ENCODE measurements at places on chromosomes 11 and 22. TPM values are rescaled to one million over a fixed set of nuclear protein-coding genes. Genes with fewer than 3 reads are reported as not detected.
A peak's percentile ranks its signal among the peaks of the same experiment; 100 is the strongest.

APOL6 gene
- 33.2 TPM for total RNA-seq

RNF215 gene
- 6.8 TPM for total RNA-seq

SYT9 gene
- 0.08 TPM for total RNA-seq

DGAT2 gene
- total RNA-seq = 1.1 TPM

GRCh38 chr11:95700471-95700817, 89.1 kb downstream of the FAM76B start:
- DNase-seq = no peak

GRCh38 chr11:123478352-123478987, 48.4 kb downstream of the GRAMD1B start:
- peak; percentile 30 for DNase-seq

DNA sequence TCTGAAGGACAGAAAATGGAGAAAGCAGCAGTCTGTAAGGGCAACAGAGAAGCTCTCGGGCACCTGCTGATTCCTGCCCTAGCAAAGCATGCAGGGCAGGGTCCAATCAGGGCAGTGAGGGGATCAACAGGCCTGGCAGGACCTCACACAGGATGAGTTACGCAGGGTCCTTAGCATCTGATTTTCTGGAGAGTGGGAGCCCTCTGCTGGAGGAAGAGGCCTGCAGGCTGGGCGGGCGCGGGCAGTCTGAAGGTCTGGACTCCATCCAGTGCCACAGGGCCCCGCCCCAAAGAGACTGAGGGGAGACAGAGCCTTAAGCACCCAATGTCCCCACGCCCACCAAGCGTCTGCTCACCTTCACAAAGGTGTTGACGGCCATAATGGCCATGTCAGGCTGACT, 28.9 kb downstream of the AP1B1 start:
- DNase-seq = no peak

DNA sequence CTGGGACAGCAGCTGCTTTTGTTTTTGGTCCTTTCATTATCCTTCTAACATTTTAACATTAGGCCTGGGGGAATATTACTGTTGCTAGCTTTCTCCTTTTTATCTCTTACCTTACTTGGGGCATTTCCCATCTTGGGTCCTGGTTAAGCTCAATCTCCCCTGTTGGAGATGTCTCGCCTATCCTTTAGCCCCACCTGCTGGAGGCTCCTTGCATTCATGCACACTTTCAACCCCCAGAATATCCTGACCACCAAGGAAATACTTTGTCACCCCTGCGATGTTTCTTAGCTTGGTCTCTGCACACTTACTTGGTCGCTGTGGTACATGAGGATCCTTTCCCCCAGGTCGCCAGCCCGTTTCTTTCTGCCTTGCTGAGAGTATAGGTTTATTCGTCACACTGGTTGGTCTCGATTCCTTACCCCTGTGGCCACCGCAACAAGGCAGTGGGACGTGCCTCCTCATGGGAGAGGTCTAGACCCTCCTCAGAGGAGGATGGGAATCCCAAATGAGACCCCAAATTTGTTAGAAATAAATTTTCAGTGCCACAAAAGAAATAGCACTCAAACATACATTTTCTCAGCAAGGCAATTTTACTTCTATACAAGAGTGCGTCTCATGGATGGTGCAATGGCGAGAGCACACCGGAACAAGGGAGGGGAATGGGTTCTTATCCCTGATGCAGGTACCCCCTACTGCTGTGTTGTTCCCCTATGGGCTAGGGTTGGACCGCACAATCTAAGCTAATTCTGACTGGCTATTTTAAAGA, 5.4 kb upstream of the TXN2 start:
- peak; percentile 61 for DNase-seq

DNA sequence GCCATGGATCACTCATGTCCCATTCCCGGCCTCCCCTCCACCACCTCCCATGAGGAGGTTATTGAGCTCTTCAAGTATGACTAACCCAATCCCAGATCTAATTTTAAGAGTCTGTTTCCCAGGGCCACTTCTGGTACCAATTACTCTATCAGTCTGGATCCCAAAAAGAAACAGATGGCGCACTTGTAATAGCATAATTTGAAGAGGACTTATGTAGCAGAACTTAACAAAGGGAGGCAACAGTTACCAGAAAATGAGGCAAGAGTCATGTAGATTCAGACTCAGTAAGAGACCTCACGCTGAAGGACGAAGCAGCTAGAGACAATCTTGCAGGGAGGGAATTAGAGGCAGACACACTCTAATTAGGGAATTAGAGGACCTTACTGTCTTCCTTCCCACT, 46.9 kb downstream of the DDX6 start:
- DNase-seq = no peak

- DNase-seq = no peak
These were observed 123.6 kb downstream of the EHF start for GRCh38 chr11:34744511-34744910.

GRCh38 chr11:27552341-27552740, 45.8 kb upstream of the LIN7C start:
- DNase-seq = no peak

DNA sequence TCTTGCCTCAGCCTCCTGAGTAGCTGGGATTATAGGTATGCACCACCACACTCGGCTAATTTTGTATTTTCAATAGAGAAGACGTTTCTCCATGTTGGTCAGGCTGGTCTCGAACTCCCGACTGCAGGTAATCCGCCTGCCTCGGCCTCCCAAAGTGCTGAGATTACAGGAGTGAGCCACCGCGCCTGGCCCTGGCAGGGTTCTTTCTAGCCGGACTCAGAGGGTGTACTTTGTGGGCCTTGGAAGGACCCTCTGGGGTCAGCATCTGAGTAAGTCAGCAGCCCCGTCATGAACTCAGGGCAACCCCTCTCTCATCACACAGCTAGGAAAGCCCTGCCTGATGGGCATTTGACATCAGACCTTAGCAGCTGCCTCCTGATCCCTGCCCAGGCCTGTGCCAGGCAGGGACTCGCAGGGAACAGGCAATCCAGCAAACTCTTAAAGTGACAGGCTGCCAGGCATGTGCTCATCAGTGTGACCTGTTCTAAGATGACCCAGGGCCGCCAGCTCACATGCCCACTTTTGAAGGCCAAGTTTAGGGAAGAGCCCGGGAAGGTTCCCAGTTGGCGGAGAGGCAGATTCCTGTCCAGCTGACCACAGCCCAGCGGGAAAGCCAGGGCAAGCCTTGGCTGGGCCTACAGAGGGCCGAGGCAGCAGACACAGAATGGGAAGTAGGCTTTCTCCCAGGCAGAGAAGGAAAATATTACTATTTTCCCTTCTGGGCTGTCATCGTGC, 92.9 kb downstream of the MORC2 start:
- peak; percentile 43 for DNase-seq

DNA sequence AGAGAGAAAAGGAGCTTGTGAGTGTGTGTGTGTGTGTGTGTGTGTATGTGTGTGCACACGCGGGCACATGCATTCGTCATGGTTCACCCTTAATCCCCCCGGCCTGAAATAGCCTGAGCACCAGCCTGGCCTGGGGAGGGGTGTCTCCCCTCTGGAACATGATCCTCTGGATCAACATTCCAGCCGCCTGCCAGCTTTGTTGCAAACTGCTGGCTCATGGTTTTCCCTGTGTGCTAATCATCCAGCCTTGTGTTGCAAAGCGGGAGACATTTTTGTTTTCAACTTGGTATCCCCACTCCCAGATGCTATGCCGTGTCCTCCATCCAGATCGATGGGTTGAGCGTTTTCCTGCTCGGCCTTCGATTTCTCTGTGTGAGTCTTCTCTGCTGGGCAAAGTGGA, 94.3 kb downstream of the FEZ1 start:
- DNase-seq = no peak

GRCh38 chr11:7467652-7468051, 17.7 kb upstream of the OLFML1 start:
- DNase-seq = peak; percentile 57

- no peak for DNase-seq
These were observed 538.9 kb downstream of the DLG2 start for GRCh38 chr11:85088286-85088685.

DNA sequence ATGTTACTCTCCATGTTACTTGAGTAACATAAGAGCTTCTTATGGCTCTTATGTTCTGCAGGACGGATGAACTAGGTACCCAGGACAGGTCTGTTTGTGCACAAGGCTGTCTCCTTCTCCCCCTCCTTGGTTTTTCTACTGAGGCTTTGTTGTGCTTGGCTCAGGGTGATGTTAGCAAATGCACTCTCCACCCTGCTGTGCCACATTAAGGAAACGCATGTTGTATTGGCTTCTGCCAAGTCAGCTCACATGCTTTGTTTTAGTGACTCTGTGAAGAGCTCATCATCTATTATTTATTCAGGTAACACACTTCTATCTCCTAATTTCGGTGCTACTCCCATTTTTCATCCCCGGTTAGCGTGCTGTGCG, 108.3 kb downstream of the PTPRJ start:
- DNase-seq = no peak

DNA sequence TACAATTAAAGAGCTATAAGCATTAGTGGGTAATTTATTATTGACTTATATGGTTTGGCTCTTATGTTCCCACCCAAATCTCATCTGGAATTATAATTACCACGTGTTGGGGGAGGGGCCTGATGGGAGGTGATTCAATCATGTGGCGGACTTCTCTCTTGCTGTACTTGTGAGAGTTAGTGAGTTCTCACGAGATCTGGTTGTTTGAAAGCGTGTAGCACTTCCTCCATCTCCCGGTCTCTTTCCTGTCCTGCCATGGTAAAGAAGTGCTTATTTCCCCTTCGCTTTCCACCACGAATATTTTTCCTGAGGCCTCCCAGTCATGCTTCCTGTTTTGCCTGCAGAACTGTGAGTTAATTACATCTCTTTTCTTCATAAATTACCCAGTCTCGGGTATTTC, 28.1 kb upstream of the CHORDC1 start:
- DNase-seq = no peak

- DNase-seq = no peak
These were observed 104.2 kb downstream of the SCN3B start for GRCh38 chr11:123549926-123550917.

DNA sequence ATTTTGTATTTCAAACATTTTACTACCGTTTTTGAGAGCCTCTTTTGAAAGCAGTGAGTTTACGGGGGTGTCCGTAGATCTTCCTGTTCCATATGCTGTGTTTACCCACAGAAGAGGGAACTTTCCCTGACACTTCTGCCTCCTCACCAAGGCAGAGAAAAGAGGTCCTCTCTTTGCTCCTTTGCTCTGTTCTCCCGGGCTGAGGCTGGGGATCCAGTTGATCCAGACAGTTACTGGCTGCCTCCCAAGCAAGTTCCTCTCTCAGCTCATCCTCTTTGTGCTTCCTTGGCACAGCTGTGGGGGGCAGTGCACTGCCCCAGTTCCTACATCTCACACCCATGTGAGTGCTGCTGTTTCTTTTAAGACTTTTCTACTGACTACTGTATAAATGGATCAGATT, 813.7 kb downstream of the NTM start:
- no peak for DNase-seq

- no peak for DNase-seq
These were observed 34.2 kb upstream of the NRIP3 start for GRCh38 chr11:9037963-9038362.

DNA sequence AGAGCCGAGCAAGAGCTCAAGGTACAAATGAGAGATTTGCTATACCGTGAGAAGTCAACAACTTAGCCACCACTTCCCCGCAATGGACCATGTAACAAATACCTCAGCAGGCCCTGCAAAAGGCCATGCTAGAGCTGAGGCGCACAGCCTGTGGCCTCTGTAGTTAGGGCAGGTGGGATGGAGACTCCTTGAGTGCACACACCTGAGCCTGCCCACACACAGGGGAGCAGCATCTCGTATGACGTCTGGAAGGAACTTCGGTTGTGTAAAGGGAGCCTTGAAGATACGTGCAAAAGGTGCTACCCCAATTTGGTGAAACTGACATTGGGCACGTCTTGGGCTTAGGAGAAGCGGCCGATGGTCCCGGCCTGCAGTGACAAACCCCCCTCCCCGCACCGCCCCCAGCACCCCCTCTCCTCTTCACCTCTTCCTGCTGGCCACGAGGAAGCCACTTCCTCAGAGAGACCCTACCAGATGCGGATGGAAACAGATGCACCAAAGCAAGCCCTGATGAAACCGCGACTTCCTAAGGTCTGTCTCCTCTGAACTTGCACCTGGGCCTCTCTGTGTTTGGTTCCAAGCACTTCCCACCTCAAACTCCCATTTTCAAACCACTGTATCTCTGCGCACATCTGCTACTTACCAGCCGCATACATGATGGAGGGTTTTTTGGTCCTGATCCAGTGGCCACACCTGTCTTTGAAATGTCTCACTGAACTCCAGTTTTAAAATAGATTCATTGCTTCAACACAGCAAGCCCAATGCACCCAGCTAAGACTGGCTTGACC, 10.6 kb downstream of the CDPF1 start:
- DNase-seq = no peak
